MCF 10A (cell line): ENCODE measurements at places on chromosomes 7 and 10.

- no peak for DNase-seq
These were observed 174.4 kb downstream of the ELFN1 start for GRCh38 chr7:1844336-1844950.

DNA sequence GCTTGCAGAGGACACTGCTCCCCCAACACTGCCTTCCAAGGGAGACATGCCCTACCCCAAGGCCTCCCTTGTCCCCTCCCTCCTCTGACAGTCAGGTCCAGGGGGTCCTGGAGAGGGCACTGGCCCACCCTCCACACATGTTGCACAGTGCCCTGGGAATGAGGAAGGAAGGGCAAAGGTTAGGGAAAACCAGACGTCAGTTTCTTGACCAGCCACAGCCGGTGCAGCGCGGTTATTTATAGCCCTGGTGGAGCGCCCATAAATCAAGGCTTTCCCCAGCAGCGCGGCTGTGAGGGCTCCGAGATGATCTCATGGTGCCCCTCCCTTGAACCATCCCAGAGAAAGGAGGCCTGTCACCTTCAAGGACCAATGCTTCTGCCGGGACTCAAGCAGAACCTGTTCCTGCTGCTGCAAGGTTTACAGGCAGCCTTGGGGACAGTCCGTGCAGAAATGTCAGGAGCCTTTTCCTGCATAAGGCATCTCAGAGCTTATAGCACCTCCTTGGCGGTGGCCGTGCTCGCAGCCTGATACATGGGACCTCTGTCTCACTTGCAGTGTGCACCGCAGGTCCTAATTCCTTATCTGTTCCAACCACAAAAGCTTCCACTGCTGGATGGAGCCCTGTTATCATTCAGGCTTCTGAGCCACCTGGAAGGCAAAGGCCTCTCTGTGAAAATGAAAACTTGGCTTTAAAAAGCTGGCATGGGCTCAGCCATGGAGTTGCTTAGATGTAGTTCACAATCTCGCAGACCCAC is 127.3 kb downstream of the LHPP start:
- no peak for DNase-seq

GRCh38 chr7:99042957-99043356 is 101.0 kb downstream of the SMURF1 start:
- no peak for DNase-seq

DNA sequence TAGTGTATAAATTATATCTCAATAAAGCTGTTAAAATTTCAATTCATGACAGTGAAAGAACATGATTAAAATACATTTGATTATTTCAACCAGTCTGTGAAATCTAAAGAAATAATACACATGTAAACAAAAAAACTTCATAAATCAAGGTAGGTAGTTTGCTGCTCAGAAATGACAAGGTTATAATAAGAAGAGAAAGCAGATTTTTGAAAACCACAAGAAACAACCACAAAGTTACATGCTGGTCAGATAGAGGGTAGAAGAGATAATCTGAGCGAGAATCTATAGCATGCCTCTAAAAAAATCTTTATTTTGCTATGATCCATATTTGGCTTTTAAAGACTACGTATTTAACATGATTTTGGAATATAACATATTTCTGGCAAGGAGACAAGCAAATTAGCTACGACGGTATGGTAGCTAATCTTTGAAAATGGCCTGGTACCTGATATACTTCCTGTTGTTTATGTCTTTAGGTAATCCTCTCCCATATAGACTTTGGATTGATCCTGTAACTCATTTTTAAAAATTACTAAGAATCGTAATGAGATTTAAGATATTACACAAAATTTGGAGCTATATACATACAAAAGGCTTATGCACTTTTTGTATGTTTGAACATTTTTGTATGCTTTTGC is 23.5 kb upstream of the VCL start:
- no peak for DNase-seq

GRCh38 chr7:108028111-108028510 is 25.1 kb upstream of the LAMB1 start:
- DNase-seq = no peak

- DNase-seq = no peak
These were observed 64.5 kb downstream of the RAMP3 start for GRCh38 chr7:45221896-45222604.

DNA sequence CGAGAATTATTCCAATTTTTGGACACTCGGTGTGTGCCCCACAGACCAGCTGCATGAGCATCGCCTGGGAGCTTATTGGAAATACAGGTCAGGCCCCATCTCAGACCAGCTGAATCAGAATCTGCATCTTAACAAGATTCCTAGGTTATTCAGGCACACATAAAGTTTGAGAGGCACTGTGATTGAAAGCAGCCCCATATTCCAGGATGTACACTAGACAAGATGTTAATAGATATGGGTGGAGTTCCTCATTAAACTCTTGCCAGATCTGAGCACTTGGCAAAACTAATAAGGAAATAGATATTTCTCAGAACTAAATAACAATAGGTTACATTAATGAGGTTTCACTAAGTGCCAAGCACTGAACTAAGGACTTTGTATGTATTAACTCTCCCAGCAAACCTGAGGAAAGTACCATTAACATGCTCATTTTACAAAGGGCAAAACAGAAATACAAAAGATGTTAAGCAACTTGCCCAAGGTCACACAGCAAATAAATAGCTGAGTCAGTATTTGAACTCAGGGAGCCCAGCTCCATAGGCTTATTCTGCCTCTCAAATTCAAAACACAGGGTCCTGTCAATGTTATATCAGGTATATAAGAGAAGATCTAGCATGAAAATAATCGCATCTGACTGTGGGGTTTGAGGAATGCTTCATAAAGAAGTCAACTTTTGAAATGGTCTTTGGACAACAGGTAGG is 29.9 kb downstream of the PPP1R3C start:
- no peak for DNase-seq
